PC-9 (cell line): ENCODE measurements at places on chromosomes 3 and 15. TPM values are rescaled to one million over a fixed set of nuclear protein-coding genes. Genes with fewer than 3 reads are reported as not detected.

The OR5K2 gene
- total RNA-seq: not detected in 2 replicates

The ABHD17C gene
- 35.6 and 42.2 TPM in 2 replicates for total RNA-seq

The FBXW12 gene
- total RNA-seq: not detected in 2 replicates

DNA sequence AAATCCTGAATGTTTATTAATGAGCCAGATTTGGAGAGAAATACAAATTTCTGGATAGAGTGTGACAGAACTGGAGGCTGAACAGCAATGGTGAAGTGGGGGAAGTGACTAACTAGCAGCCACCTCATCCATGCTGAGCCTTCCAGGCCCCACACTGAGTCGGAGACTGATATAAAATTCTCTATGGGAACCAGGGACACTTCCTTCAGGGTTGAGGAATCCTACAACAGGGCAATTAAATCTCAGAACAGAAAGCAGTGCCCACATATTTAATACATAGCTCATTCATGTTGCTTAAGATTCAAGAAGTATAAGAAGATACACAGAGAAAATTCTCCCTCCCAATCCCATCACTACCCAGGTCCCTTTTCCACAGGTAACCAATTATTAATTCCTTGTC, 49.3 kb downstream of the HACD2 start:
- no peak for DNase-seq
- H3K27ac ChIP-seq: no peak overlapping the region
- no peaks in the 10 kb centered on the region for H3K27me3 ChIP-seq
- H3K36me3 ChIP-seq: no peaks in the 10 kb centered on the region

DNA sequence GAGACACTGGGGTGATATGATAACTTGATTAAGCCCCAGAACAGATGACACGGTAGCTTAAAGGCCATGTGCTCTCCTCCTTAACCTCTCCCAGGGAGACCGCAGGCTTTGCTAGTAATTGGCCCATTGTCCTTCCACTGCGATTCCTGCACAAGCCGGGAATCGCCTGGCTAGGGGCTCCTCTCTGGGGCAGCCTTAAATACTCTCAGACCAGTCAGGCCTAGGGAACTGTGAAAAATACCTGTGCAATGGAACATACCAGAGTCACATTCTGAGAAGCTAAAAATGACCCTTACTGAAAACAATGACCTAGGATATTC, 56.3 kb downstream of the CPN2 start:
- no peaks in the 10 kb centered on the region for H3K27me3 ChIP-seq
- no peaks in the 10 kb centered on the region for H3K36me3 ChIP-seq
- no peak overlapping the region for H3K27ac ChIP-seq

- H3K27me3 ChIP-seq: no peaks in the 10 kb centered on the region
- no peak overlapping the region for H3K4me3 ChIP-seq
- no peak overlapping the region for H3K27ac ChIP-seq
- no peaks in the 10 kb centered on the region for H3K36me3 ChIP-seq
- no peak for DNase-seq
Measured at GRCh38 chr3:168495270-168495669, 399.5 kb upstream of the GOLIM4 start.
